MG63 (cell line): ENCODE measurements at places on chromosomes 5 and 9. TPM values are rescaled to one million over a fixed set of nuclear protein-coding genes. Genes with fewer than 3 reads are reported as not detected.

The PHF24 gene
- total RNA-seq = not detected in 2 replicates

The ACOT12 gene
- not detected in 2 replicates for total RNA-seq

The ZNF169 gene
- 1.6 and 4.0 TPM in 2 replicates for total RNA-seq

The FGF1 gene
- 0.57 and 1.1 TPM in 2 replicates for total RNA-seq

The RC3H2 gene
- total RNA-seq = 17.6 and 25.1 TPM in 2 replicates

The C6 gene
- not detected in 2 replicates for total RNA-seq

The DAPK1 gene
- 36.4 and 44.6 TPM in 2 replicates for total RNA-seq

The PANK3 gene
- total RNA-seq = 26.6 and 38.7 TPM in 2 replicates
